ENCODE measurements at places on chromosomes 1 and 21. TPM values are rescaled to one million over a fixed set of nuclear protein-coding genes. Genes with fewer than 3 reads are reported as not detected.

- no peak overlapping the region for H3K27ac ChIP-seq
- no peaks in the 10 kb centered on the region for H3K27me3 ChIP-seq
- DNase-seq = no peak
- no peak overlapping the region for H3K4me3 ChIP-seq
- H3K4me1 ChIP-seq = no peaks in the 10 kb centered on the region
- H3K36me3 ChIP-seq = no peaks in the 10 kb centered on the region
Observed at GRCh38 chr1:221891708-221892107, 149.8 kb upstream of the DUSP10 start.

Gene TRABD2B
- total RNA-seq = 2.0 TPM

GRCh38 chr21:43803558-43804300, 14.4 kb downstream of the RRP1 start:
- H3K27ac ChIP-seq = no peak overlapping the region
- H3K27me3 ChIP-seq = no peaks in the 10 kb centered on the region
- no peak overlapping the region for H3K4me3 ChIP-seq
- no peak for DNase-seq

- no peak for DNase-seq
- H3K27me3 ChIP-seq = no peaks in the 10 kb centered on the region
- H3K4me1 ChIP-seq = no peaks in the 10 kb centered on the region
- H3K27ac ChIP-seq = no peak overlapping the region
Observed at GRCh38 chr1:101207891-101208290, 28.9 kb upstream of the S1PR1 start.

GRCh38 chr1:204293605-204294337, 66.0 kb downstream of the PLEKHA6 start:
- H3K36me3 ChIP-seq = no peaks in the 10 kb centered on the region
- H3K27me3 ChIP-seq = no peaks in the 10 kb centered on the region
- no peak overlapping the region for H3K4me3 ChIP-seq
- peak; percentile 61 for DNase-seq

DNA sequence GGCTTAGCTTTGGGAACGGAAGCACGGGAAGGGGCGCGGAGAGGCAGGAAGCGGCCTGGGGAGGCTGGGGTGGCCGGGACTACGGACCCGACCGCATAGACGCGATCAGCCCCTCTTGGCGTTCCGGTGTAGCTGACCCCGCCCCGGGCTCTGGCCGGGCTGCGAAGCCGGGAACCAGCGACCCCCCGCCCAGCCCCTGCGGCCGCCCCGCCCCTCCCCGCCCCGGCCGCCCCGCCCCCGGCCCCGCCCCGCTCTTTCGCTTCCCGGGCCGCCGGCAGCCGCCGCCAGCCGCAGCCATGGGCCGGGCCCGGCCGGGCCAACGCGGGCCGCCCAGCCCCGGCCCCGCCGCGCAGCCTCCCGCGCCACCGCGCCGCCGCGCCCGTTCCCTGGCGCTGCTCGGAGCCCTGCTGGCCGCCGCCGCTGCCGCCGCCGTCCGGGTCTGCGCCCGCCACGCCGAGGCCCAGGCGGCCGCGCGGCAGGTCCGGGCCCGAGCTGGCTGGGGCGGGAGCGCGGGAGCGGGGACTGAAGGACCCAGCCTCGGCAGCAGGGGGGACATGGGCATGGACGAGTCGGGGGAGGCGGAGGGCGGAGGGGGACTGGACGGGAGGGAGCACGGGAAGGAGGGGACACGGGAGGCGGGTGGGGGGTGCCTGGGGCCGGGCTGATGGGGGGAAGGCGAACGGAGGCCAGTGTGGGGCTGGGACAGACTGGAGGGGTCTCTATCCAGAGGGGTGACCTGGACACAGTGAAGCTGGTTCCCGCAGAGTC, at the start of gene SELENON:
TSS of gene SELENON (plus strand) at position 259 of the 768 bp plus-strand sequence. CDS start at position 297, 38 bp downstream.
- H3K27ac ChIP-seq = peak within 1 kb of the TSS; percentile 79
- H3K4me3 ChIP-seq = peak within 1 kb of the TSS; percentile 53
- peak; percentile 51 for DNase-seq
- H3K4me1 ChIP-seq = peaks cover 69% of the 10 kb centered on the region
- no peaks in the 10 kb centered on the region for H3K27me3 ChIP-seq

DNA sequence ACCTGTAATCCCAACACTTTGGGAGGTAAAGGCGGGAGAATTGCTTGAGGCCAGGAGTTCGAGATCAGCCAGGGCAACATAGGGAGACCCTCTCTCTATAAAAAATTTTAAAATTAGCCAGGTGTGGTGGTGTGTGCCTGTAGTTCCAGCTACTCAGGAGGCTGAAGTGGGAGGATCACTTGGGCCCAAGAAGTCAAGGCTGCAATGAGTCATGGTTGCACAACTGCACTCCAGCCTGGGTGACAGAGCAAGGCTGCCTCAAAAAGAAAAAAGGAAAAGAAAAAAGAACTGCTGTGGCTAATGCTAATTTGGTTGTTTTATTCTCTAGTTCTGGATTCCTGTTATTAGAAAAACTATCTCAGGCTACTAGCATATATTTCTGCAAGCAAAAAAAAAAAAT, 29.8 kb downstream of the DBT start:
- no peak overlapping the region for H3K4me3 ChIP-seq
- DNase-seq = no peak
- H3K36me3 ChIP-seq = no peaks in the 10 kb centered on the region
- H3K4me1 ChIP-seq = no peaks in the 10 kb centered on the region

Gene RHBG
- not detected for total RNA-seq

- H3K36me3 ChIP-seq = no peaks in the 10 kb centered on the region
- no peaks in the 10 kb centered on the region for H3K27me3 ChIP-seq
- peaks cover 5% of the 10 kb centered on the region for H3K4me1 ChIP-seq
- no peak overlapping the region for H3K4me3 ChIP-seq
Observed at GRCh38 chr1:39609618-39610331, 29.7 kb downstream of the HEYL start.

GRCh38 chr1:32934535-32934934, 30.1 kb downstream of the RNF19B start:
- H3K4me1 ChIP-seq = peaks cover 39% of the 10 kb centered on the region
- DNase-seq = no peak
- H3K27ac ChIP-seq = peak overlapping the region; percentile 45
- no peak overlapping the region for H3K4me3 ChIP-seq
- H3K36me3 ChIP-seq = peaks cover 63% of the 10 kb centered on the region
- H3K27me3 ChIP-seq = no peaks in the 10 kb centered on the region

DNA sequence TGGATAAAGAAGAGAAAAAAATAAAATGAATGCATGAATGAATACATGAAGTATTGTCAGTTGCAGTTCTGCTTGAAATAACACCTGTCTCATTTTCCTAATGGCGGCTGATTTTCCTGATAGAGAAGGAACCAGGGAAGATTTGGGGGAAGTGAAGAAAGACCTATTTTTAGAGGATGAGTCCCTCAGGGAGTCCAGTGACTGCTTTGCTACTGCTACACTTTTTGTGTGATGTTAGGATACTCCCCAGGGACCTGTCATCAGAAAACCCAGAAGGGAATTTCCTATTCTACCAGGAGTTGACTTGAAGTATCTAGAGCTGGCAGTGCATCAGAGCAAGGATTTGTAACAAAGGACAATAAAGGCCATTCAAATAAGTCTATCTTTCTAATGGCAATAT, 114.8 kb downstream of the MAB21L3 start:
- H3K27me3 ChIP-seq = no peaks in the 10 kb centered on the region
- no peak for DNase-seq
- H3K27ac ChIP-seq = no peak overlapping the region
- no peak overlapping the region for H3K4me3 ChIP-seq

DNA sequence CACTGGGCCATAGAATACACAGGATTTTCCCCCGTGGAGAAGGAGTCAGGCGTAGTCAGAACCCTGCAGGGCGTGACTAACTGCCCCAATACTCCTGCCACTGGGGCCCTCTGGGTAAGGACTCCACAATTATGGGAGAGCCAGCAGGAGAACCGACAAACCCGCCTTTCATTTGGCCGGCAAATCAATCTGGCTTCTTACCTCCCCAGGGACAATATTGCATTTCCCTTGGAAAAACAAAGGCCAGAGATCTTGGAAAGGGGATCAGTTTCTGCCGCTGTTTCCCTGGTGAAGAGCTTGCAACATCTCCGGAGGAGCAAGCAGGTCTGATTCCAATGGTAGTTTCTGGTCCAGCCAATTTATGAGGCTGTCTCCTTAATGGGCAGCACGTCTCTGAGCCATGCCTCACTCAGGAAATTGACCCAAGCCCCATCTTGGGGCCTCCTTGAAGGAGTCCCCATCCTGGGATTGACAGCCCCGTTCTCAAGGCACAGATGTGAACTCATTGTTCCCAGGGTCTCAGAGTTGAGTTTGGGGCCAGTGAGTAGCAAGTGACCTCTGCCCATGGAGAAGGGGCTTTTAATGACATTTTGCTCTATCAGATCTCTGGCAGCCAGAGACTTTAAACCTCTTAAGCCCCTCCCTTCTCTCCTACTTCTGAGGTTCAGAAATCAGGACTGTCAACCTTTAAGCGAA, 4.3 kb downstream of the TRABD2B start:
- H3K27ac ChIP-seq = no peak overlapping the region
- H3K36me3 ChIP-seq = no peaks in the 10 kb centered on the region
- H3K4me3 ChIP-seq = no peak overlapping the region
- H3K27me3 ChIP-seq = peaks cover 75% of the 10 kb centered on the region
- H3K4me1 ChIP-seq = peaks cover 2% of the 10 kb centered on the region
- no peak for DNase-seq

DNA sequence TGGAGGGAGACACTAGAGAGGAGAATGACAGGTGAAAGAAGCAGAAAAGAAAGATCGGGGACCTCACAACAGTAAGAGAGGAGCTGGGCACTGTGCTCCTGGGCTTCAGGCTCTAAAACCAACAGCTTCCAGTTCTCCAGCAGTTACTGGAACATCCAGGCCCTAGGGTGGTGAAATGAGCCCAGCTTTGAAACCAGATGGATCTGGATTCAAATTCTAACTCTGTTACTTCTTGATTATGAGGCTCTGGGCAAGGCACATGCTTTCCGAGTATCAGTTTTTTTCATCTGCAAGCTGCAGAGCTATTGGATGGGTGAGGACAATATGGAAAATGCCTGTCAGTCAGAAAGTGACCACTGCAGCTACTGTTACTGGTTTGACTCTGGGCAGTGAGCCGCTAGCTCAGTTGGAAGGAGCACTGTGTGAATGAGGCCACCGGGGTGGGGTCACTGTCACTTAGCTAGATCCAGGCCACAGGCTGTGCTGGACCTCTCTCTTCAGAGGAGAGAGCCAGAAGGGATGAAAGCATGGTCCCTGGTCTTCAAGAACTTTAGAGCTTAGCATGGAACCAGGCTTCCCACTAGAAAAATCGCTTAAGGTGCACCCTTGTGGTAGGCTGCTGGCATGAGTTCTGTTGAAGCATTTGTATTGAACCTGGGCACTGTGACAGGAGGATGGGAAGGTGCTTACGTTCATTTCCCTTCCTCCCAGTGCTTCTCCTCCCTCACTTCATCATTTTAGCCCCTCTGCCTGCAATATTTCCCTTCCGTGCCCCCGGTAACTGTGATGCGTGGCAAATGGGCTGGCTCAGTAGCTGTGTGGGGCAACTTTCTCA, 12.2 kb downstream of the PLEKHO1 start:
- H3K4me3 ChIP-seq = no peak overlapping the region
- H3K27me3 ChIP-seq = no peaks in the 10 kb centered on the region
- H3K4me1 ChIP-seq = peaks cover 12% of the 10 kb centered on the region
- H3K27ac ChIP-seq = peak overlapping the region; percentile 89
- no peak for DNase-seq

DNA sequence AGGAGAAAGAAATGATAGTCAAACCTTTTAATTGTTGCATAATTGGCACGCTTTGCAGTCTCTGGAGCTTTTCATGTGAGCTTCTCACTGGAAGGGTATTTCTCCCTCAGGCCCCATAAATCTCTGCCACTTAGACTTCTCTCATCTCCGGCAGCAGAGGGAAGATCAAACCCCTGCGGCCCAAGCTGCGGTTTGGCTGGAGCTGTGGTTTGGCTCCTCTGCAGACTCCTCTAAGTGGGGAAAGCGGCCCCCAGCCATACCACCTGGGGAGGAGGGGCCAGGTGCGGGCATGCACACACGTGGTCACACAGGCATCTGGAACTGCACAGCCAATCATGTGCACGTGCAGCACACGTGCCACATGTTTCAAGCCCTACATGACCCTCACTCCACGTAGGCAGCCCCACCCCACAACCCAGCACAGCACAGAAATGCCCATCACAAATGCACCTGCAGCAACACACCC, 58.3 kb downstream of the UBE2T start:
- no peaks in the 10 kb centered on the region for H3K36me3 ChIP-seq
- H3K4me3 ChIP-seq = no peak overlapping the region
- H3K27ac ChIP-seq = no peak overlapping the region
- H3K4me1 ChIP-seq = peaks cover 13% of the 10 kb centered on the region
- no peaks in the 10 kb centered on the region for H3K27me3 ChIP-seq

Gene A3GALT2
- not detected for total RNA-seq

- H3K36me3 ChIP-seq = no peaks in the 10 kb centered on the region
- peak overlapping the region; percentile 69 for H3K27ac ChIP-seq
- no peak overlapping the region for H3K4me3 ChIP-seq
Observed at GRCh38 chr21:25934771-25935224, 200.0 kb downstream of the GABPA start.

Gene TMEM61
- total RNA-seq = 1.6 TPM

- H3K4me1 ChIP-seq = peaks cover 51% of the 10 kb centered on the region
- no peaks in the 10 kb centered on the region for H3K27me3 ChIP-seq
- H3K27ac ChIP-seq = peak overlapping the region; percentile 88
- H3K36me3 ChIP-seq = peaks cover 16% of the 10 kb centered on the region
Observed at GRCh38 chr1:160204526-160205241, 500 bp upstream of the PEA15 start.

GRCh38 chr1:153842006-153842471, 66.8 kb downstream of the SLC27A3 start:
- DNase-seq = no peak
- no peaks in the 10 kb centered on the region for H3K27me3 ChIP-seq
- H3K4me1 ChIP-seq = peaks cover 11% of the 10 kb centered on the region
- no peaks in the 10 kb centered on the region for H3K36me3 ChIP-seq
- H3K27ac ChIP-seq = no peak overlapping the region
- no peak overlapping the region for H3K4me3 ChIP-seq

GRCh38 chr1:15304708-15305467, 57.9 kb downstream of the FHAD1 start:
- H3K36me3 ChIP-seq = no peaks in the 10 kb centered on the region
- peak; percentile 60 for DNase-seq
- no peak overlapping the region for H3K4me3 ChIP-seq

DNA sequence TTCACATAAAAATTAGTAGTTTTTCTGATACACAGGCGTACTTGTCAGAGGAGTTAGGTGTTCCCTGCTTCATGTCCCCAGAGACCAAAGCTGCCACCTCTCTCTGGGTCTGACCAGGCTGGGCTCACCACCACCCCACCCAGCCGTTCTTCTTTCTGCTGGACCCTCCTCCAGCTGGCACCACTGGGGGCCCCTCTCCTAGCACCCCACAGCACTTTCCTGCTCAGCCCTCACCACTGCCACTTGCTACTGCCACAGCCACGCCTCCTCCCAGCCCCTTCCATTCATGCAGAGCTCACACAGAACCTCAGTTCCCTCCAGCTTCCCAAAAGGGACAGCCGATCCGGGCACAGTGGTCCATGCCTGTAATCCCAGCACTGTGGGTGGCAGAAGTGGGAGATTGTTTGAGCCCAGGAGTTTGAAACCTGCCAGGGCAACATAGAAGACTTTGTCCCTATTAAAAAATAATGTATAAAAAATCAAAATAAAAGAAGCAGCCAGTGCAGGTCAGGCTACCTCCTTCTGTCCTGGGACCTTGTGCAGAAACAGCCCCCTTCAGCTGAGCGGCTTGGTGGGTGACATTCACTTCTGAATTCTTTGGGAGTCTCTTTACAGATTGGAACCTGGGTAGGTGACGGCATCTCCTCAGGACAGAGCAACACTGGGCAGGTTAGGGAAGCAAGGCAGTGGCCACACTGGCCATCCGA, 208.3 kb downstream of the TOMM20 start:
- H3K36me3 ChIP-seq = no peaks in the 10 kb centered on the region
- DNase-seq = no peak
- H3K27ac ChIP-seq = no peak overlapping the region
- no peaks in the 10 kb centered on the region for H3K27me3 ChIP-seq
- no peak overlapping the region for H3K4me3 ChIP-seq
- H3K4me1 ChIP-seq = peaks cover 61% of the 10 kb centered on the region

GRCh38 chr1:118934706-118935105, 53.4 kb downstream of the TBX15 start:
- H3K36me3 ChIP-seq = no peaks in the 10 kb centered on the region
- H3K4me1 ChIP-seq = no peaks in the 10 kb centered on the region
- no peaks in the 10 kb centered on the region for H3K27me3 ChIP-seq

All from left lung (tissue), 14 donors.